T-helper 22 cell (primary cell): ENCODE measurements at places on chromosomes 3 and 15.

DNA sequence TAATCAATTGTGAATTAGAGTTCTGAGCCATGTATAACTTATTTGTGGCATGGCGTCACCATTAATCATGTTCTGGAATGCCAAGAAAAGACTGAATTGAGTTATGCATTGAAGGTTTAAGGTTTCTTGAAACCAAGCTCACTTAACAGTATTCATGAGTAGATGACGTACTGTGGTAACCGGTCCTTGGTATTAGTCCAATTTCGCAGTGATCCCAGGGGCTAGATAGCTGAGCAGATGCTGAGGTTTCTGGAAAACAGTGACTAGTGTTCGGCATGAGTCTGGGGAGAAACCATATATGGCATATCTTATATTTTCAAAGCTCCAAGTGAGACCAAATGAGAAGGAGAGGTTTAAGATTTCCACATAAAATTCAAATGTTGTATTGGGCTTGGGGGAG is 218.3 kb upstream of the LYSMD4 start:
- no peak for DNase-seq

- peak; percentile 63 for DNase-seq
Measured at GRCh38 chr15:75029378-75030022, 6.1 kb downstream of the PPCDC start.

DNA sequence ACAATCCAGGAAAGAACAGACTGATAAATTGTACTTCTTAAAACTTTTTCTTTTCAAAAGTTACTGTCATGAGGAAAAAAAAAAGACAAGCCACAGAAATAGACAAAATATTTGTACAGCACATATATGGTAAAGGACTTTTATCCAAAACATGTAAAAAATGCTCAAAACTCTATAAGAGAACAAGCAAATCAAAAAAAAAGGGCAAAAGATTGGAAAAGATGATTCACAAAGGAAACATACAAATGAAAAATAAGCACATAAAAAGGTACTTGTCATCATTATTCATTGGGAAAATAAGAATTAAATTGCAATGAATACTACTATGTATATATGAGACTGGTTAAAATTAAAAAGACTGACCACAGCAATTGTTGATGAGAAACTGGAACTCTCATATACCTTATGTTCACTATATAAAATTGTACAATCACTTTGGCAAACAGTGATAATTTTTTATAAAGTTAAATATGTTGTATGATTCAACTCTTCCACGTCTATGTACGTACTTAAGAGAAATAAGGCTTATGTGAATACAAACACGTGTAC is 39.7 kb downstream of the DIPK2A start:
- no peak for DNase-seq

DNA sequence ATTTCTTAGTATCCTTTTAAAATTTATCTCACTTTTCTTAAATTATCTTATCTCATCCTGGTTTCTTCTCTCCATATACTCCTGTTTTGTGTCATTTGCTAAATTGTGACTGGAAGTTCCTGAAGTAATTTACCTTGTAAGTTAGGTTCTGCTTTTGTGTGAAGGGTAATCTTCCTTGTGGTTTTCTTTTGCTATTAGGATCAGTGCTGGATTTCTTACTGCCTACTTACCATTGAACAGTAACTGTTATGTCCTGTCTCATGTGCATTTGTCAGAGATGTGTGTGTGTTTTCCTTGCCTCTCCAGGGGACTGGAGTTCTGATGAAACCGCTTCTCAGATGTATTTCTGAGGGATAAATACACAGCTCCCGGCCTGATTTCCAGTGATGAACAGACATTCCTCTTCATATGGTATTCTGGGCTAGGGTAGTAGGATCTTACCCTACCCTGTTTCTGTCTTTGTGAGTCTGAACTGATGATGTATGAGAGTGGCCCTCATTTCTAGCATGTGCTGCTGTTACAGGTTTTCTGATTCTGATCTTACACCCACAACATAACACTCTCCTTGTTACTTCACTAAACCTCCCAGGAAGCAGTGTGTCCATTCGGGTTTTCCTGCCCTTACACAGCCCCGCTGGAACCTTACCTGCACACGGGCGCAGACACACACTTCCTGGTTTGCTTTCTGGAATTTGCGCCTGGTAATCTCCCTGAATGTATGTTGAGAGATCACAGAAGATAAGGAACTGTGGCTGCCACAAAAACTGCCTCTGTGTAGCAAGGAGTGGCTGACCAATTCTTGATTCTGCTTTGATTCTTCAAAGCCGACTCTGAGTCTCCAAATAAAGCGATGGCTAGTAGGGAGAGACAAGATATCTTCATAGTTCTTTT is 14.7 kb downstream of the PAK2 start:
- no peak for DNase-seq

DNA sequence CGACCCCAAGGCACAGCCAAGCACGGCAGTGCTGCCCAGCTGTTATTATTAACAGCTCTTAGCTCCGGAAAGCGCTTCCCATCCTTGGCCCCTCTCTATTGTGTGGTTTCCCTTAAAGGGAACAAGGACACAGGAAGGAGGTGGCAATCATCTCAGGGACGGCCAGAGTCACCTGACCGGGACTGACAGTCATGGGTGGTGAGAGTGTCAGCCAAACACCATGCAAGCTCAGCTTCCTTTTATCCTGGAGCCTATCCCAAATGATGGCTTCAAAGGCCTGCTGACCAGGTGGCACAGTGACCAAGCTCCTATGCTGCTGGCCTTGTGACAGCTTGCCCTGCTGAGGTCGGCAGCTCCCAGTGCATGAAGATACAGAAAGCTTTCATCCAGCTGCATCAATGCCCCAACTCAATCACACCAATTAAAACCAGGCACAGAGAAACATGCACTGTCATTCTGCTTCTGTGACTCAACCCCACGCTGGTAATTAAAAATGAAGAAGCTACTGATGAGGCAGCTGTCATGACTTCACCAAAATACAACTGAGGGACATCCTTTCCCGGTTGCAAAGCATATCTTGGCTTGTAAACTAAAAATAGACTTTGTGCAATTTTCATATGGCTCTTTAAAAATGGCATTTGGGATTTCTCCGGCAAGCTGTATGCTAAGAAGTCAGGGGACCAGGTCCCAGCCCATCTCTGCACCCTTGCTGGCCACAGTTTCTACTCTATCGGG is 34.0 kb downstream of the PCSK6 start:
- DNase-seq, result no peak

DNA sequence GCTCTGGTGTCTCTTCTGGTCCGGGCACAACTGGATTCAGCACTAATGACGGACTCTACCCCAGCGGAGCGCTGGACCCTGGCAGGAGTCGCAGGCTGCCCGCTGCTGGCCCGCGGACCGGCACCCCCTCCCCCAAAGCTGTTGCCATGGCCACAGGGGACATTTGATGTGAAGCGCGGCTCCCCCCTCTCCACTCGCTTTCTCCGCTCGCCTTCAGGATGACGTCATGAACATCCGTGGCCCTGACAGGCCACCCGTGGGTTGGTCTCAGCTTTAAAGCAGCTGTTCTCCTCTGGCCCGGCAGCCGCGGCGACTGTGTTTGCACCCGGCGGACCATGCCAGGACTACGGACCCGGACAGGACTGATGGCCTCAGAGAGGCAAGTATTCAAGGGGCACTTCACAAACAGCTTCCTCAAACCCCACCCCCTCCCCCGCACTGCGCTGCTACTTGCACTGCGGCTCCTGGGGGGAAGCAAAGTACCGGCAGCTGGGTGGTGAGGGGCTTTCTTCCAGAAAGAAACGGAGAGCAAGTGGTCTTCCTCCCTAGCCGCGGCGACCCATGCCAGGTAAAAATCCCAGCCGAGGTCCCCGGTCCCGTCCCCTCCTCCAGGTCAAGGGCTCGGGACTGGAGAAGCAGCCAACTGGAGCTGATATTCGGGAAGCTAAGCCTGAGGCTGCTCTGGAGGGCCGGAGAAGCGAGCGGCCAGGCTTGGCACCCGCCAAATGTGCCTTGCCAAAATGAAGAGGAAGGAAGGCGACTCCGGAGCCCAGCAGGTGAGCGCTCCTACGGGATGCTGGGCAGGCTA is 16.6 kb upstream of the AEN start:
- DNase-seq, result no peak

- peak; percentile 3 for DNase-seq
Measured at GRCh38 chr15:75452865-75453702, 1.6 kb upstream of the SIN3A start.

- peak; percentile 33 for DNase-seq
Measured at GRCh38 chr3:196073255-196073753, 8.6 kb downstream of the TFRC start.

DNA sequence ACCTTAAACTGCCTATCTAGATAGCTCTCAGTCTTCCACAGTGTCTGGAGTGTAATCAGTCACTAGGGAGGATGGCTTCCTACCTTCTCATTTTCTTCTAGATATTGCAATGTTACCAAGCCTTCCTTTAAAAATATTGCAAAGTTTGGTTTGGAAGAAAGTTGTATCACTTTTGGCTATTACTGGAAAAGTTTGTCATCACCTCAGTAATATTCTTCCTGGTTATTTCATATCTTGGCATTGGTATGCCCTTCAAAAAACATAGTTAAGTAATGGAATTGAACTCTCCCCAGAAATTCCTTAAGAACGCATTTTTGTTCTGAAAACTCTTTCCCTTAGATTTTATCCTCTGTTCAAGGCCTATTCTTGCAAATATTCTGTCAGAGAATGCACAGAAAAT is 179.3 kb upstream of the MME start:
- DNase-seq, result no peak

DNA sequence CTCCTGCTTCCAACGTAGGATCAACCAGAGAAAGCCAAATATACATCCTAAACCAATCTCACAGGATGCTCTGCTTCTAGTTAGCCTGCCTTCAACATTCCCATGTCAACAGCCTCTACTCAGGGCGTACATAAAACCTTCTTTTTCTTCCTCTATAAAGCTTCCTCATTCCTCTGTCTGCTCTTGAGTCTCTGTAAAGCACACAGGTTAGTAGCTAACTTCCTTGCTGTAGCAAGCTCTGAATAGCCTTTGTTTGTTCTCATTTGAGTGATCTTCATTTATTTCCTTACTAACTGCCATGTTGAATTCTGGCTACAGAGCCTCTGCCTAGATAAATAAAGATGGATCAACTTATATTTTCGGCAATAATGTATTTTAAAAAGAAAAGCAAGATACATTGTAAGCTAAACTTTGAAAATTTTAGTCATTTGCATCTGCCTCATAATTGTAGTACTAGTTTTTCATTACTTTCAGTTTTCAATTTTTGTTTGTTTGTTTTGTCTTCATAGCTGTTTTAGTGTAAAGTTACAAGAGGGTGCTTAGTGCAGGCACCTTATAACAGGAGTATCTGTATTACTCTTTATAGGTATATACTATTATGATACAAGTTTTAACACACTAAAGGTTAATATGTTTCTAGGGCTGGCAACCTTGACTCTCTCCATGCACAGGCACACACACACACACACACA is 498.2 kb downstream of the PYDC2 start:
- no peak for DNase-seq

- DNase-seq, result no peak
Measured at GRCh38 chr15:69478259-69478781, 25.7 kb downstream of the RPLP1 start.

- no peak for DNase-seq
Measured at GRCh38 chr15:23565395-23566070, at the start of gene MKRN3. Gene MKRN3 (plus strand): TSS chr15:23565674. CDS start chr15:23565783, 109 bp downstream.

DNA sequence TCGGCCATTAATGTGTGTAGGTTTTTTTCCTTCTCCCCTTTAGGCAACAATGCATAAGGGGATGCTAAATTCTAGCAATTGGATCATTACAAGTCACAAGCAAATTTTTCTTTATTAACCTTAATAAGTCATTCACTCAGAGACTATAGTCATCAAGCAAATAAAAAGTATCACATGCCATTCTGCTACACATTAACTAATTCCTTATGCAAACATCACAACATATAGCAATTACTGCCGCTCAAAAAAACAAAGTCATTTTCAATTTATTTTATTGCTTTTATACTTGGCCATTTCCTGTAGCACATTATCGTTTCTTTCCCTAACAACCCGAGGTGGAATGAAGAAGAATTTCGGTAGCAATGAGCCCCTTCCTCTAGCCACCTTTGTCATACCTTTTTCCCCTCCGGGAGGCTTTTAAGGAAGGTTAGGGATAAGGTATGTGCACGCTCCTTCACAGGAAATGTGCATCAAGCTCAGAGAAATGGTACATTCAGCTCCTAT is 421.2 kb downstream of the TIGIT start:
- DNase-seq, result no peak

DNA sequence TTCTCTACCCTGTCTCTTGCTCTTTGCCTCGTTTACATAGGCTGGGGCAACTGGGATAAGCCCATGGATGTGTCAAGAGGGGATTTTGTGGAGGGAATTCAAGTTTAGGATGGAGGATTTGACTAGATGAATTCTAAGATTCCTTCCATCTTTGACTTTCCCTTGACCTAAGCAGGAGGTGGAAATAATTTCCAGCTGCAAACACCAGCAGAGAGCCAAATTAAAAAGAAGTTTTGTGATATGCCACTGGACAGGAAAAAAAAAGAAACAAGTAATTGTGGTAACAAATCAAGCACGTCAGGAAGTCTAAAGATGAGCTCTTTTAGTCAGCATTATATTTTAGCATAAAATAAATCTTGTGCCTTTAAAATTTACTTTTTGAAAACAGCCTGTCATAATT is 49.8 kb downstream of the KCNMB2 start:
- no peak for DNase-seq

DNA sequence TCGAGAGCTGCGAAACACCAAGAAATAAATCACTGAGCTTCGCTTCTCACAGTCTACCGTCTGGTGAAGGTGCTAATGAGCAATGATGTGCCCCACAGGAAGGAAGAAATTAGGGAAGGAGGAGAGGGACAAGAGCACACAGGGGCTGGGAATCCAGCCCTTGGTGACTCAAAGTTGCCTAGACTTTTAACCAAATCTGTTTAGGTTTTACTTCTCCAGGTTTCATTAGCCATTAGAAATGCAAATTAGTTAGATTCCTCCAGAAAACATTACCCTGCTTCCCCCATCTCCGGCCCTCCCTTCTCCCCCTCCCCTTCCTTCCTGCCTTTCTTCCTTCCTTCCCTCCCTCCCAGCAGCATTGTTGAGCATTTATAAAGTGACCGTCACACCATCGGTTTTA is 59.3 kb upstream of the UBE2E1 start:
- no peak for DNase-seq

- no peak for DNase-seq
Measured at GRCh38 chr15:81091889-81092558, 42.0 kb upstream of the CFAP161 start.
